ENCODE measurements at places on chromosomes 1 and 21.

GRCh38 chr1:33494929-33495328 is 22.5 kb downstream of the ZSCAN20 start:
- DNase-seq = no peak

DNA sequence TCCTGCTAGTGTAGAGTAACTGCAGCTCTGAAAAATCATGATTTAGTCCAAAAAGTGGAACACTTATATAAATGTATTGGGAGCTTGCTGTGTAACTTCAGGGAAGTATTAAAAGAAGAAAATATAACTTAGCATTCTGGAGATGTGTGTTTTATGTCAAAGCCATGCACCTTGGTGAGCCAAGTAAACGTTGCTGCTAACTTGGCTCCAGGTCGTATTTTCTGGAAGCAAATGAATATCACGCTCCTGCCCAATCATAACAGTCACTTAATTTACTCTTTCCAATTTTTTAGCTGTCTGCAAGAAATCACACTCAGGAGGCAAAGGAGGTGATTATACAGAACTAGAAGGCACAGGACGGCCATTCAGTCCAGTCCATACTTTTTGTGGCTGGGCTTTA is 61.1 kb downstream of the DOP1B start:
- no peak for DNase-seq

- no peak for DNase-seq
Measured at GRCh38 chr1:98119796-98120195, 199.0 kb upstream of the DPYD start.

- DNase-seq = no peak
Measured at GRCh38 chr1:179143322-179143721, 61.5 kb downstream of the TOR3A start.

DNA sequence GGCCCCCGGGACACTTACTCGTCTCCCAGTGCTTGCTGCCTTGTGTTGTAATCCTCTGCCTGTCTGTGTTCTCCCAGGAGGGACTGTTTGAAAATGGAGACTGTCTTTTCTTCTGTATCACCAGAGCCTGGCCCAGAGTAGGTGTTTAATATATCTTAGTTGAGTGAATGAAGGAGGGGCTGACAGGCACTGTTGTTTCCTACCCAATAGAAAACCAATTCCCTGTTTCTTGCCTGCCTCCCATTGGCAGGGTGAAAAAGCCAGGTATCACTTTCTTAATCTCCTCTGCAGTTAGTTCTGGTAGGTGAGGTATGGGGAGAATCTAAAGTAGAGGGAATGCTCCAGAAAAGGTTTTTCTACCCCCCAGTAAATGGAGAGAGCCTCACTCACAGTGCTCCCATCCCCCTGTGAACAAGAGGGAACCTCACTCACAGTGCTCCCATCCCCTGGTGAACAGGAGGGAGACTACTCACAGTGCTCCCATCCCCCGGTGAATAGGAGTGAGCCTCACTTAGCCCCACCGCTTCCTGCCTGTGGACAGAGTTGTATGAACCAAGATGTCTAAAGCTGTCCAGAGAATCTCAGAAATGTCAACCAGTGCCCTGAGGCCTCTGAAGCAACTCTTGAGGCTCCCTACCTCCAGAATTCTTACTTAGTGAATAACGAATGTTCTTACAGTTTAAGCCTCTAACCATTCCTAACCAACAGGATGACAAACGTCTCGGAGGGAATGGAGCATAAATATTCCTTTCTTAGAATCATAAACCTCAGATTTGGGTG is at the start of gene GJA5:
GJA5 (minus strand) TSS at position 122 of the 780 bp plus-strand sequence. CDS start 1,364 bp downstream, outside the sequence.
- DNase-seq = no peak

DNA sequence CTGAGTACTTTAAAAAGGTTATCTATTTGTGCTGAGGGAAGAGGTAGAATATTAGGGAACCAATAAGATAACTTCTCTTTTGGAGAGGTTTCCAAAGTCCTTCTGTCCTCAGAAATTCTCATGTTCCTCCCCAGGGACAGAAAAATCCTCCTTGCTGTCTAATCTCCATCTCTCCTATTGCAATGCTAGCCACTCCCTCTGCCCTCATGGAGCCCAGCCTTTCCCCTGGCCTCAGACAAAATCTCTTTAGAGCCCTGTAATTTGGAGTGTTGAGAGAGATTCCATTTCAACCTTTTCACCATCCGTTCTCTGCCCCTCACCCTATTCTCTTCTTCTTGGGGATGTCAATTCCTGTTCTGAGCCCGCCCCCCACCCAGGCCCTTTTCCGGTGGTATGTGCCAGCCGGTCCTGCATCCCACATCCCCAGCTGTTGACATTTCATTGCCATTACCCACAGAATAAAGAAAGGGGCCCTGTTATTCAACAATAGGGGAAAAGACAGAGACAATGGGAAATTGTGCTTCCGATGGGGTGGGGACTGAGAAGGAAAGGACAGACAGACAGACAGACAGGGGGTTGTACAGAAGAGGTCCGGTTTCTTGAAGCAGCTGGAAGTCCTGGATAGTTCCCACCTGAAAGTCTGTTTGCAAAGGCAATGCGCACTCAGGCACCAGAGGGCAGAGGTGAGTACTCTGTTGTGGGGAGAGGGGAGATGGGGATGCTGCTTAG is at the start of gene HAPLN2:
HAPLN2 (plus strand) TSS at position 563 of the 729 bp plus-strand sequence. CDS start 4,076 bp downstream, outside the sequence.
- DNase-seq = no peak

DNA sequence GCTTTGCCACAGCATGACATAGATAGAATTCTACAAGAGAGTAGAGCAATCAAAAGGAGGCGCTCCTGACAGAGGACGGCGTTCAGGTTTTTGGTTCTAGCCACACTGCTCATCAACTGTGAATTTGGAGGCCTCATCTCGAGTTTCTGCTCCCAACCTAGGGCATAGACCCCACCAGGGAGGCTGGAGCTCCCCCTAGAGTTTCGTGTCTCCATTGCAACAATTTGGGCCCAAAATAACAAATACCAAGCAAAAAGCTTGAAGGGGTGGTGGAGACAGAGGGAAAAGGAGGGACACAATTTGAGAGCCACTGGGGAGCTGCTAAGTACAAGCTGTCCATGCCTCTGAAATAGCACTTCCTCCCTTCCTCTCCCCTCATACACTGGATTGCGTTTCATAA is 297.0 kb downstream of the GPATCH2 start:
- DNase-seq = no peak

DNA sequence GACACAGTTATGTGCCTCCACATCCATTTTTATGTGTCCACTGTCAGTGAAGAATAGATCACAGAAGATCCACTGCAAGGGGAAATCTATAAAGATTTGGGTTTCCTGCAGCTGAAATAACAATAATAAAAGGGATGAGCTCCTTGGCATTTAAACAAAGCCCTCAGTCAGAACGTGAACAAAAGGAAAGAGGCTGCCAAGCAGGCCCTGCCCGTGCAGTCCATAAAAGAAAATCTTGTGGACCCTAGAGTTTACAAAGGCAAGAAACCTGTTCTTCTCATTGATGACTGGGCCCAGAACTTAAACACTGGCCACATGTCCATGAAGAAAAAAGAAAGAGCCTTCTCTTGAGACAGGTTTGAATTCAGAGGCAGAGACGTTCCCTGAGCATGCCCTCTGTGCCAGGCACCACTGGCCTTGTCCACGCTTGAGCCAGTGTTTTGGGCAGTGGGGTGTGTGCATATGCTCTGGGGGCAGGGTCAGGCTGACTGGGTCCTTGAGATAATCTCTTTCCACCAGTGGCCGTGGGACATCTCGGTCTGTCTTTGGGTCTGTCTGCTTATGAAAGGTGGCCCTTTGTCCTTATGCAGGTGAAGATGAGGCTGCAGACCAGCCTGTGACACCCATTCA is 142.7 kb downstream of the HIVEP3 start:
- no peak for DNase-seq

DNA sequence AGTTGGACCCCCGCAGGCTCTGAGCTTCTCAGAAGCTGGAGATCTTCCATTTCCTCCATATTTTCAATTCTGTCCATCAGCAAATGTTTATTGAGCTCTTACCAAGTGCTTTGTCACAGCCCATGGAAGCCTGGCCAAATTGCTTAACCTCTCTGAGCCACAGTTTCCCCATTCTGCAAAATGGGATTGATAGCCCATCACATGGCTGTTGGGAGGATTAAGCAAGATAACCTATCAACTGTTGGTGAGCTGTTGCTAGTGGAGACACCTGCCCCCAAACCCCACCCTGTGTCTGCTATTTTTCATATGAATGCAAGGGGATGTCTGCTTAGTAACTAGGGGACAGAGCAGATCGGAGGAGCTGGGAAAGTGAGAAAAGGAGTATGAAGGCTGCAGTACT is 38.3 kb downstream of the CD34 start:
- DNase-seq = no peak

DNA sequence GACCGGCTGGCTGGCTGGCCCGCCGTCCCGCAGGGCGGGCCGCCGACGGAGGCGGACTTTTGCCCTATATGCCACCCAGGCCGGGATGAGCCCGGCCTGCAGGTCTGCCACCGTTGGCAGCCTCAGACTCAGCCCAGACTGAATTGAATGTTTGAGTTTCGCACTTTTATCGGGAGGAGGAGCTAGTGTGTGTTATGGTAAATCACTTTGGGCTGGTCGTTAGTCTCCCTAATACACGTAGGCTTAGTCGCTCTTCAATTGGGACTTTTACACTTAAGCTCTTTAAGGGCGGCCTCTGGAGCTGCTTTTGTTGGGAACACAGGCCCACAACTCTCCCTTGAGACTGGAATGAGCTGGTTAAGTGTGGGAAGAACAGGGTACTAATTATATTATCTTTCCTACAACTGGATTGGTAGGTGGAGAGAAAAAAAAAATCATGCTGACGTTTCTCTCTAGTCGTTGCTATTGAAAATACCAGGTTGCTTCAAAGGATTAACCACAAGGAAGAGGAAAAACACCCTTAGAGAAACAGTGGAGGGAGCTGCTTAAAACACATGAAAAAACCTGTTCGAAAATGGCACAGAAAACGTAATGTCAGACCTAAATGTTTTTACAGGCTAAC is 1.4 kb upstream of the IRF2BP2 start:
- DNase-seq = no peak

GRCh38 chr1:236393681-236394481 is at the start of gene EDARADD:
Gene EDARADD (plus strand): TSS chr1:236394286. CDS start chr1:236394445, 159 bp downstream.
- no peak for DNase-seq

- DNase-seq = no peak
Measured at GRCh38 chr21:41010101-41010435, 157.9 kb upstream of the BACE2 start.

DNA sequence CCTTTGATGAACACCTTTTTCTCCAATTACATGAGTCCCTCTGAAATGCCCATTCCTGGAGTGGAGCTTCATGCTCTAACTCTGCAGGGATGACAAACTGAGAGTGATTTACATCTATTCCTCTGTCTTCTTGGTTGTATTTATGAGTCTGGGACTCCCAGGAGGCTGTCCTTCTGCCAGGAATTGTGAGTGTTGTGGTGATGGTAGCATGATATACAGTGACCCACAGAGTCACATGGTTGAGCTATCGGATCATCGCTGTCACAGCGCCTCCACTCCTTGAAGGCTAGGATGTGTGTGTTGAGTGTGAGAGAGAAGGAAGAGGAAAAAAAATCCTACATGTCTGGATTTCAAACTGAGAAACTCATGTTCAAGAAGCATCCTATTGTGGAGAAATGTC is 163.4 kb upstream of the CACNA1E start:
- no peak for DNase-seq

DNA sequence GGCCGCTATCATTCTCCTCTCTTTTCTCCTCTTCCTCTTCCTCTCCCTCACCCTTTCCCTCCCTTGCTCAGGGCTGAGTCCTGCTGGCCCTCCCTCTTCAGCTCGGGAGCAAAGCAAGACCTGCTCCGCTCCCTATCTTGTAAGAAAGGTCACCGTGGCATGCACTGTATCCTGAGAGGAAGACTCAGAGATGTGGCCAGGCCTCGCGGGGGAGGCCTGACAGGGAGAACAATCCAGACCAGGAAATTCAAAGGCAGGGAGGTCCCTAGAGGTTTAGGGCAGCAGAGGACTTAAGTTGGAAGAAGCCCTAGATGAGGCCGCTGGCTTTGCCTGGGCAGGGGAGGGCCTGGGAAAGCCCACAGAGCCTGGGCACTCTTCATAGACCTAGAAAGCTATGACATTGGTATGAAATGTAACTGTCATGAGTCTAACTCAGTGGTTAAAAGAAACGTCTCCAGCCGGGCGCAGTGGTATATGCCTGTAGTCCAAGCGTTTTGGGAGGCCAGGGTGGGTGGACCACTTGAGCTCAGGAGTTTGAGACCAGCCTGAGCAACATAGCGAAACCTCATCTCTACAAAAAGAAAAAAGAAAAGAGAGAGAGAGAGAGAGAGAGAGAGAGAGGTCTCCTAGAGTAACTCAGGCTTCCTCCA is 14.6 kb upstream of the PTAFR start:
- no peak for DNase-seq

DNA sequence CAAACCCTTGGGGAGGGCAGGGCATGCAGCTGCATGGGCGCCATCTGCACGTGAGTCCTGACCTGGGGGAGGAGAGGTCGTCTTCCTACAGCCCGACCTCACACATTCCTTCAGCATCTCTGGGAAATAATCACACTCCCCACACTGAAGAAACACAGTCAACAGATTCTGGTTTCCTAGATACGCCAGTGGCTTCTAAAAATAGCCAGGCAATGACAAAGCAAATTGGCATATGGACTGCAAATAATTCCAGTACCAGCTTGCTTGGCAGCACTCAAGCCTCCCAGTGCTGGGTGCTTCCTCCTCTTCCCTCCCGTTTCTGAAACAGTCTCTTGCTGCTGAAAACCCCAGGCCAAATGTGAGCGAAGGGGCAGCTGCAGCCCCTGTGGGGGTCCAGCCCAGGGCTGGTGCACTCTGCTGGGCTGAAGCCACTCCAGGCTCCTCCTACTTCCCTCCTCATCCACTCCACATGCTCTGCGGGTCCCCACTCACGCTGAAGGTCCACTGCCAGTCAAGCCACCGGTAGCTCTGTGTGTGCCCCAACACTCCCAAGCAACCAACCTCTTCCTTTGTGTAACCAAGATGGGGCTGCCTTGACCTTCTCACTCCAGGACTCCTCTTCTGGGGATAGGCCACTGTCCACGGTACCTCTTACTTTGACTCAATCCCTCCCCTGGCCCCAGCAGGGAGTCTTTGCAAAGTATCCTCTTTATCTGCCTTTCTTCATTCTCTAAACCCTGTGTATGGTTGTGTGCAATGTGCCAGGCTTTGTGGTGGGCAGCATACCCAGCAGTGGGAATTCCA is 69.0 kb downstream of the KCND3 start:
- DNase-seq = no peak

DNA sequence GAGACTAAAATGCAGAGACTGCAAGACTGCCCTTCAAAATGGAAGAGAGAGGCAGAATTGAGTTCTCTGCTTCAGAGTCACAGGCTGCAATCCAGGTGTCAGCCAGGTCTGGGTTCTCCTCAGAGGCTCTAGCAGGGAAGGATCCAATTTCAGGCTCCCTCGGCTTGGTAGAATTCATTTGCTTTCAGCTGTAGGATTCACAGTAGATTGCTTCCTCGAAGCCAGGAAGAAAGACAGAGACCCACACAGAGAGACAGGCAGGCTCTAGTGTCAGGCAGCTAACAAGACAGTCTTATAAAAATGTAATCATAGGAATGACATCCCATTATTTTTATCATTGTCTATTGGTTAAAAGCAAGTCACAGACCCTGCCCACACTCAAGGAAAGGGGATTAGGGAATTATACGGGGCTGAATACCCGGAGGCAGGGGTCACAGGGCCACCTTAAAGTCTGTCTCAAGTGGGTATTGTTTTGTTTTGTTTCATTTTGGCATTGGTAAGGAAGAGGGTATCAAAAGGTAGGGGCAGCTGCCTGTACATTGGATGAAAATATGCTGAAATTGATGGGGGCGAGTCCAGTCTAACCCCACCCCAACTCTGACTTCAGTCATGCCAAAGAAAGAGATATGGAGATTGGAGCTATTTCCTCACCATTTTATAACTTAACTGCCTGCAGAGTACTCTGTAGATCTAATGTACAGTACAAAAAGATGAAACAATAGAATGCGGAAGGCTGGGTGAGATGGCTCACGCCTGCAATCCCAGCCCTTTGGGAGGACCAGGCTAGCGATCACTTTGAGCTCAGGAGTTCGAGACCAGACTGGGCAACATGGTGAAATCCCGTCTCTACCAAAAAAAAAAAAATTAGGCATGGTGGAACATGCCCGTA is 9.5 kb upstream of the TBCE start:
- DNase-seq = no peak
